ENCODE measurements at places on chromosomes 6 and 20. TPM values are rescaled to one million over a fixed set of nuclear protein-coding genes. Genes with fewer than 3 reads are reported as not detected.
A peak's percentile ranks its signal among the peaks of the same experiment; 100 is the strongest.

Gene RIPK1
- 11.3 TPM for total RNA-seq

DNA sequence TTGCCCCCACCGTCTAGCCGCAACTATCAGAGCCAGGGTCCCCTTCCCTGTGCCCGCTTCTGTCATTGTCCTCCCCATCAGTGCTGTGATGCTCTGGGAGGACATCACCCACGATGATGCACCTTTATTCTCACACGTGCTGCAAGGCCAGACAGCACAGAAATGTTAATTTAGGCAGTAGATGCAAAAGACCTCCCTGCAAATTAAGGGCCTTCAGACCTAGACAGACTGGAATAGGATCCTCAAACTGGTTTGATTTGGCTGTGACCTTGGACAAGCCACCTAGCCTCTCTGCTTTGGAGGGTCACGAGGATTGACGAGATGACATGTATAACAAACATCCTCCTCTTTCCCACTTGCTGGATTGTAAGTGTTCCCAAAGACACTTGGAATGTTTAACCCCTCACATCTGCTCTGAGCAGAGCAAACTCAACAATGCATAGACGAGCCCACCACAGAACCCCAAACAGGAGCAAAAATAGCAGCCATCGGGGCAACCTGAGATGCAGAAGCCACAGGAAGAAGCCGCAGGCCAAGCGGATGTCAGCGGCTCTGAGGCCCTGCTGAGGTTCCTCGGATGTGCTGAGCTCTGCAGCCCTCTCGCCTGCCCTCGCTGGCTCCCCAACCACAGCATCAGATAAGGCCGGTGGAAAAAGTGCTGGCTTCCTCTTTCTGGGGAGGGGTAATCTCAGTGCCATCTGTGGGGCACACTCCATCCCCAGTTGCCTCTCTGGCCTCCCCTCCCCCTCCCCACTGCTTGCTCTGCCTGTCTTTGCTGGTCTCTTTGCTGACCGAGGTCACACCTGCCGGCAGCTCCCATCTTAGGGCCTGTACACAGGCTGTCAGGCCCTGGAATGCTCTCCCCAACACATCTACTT is 35.3 kb downstream of the TOX2 start:
- no peak overlapping the region for H3K27ac ChIP-seq
- peaks cover 2% of the 10 kb centered on the region for H3K27me3 ChIP-seq
- DNase-seq: peak; percentile 51
- no peaks in the 10 kb centered on the region for H3K36me3 ChIP-seq
- peaks cover 8% of the 10 kb centered on the region for H3K4me1 ChIP-seq
- H3K4me3 ChIP-seq: no peak overlapping the region

- peaks cover 10% of the 10 kb centered on the region for H3K4me1 ChIP-seq
- H3K27me3 ChIP-seq: no peaks in the 10 kb centered on the region
- peak overlapping the region; percentile 8 for H3K27ac ChIP-seq
- no peak overlapping the region for H3K4me3 ChIP-seq
- no peak for DNase-seq
- no peaks in the 10 kb centered on the region for H3K36me3 ChIP-seq
Observed at GRCh38 chr6:137862419-137863090, 4.5 kb upstream of the TNFAIP3 start.

Gene MYB
- 0.40 TPM for total RNA-seq

- H3K4me1 ChIP-seq: no peaks in the 10 kb centered on the region
- no peaks in the 10 kb centered on the region for H3K36me3 ChIP-seq
- no peak for DNase-seq
- no peaks in the 10 kb centered on the region for H3K27me3 ChIP-seq
- no peak overlapping the region for H3K4me3 ChIP-seq
Observed at GRCh38 chr6:21121636-21122136, 471.9 kb upstream of the SOX4 start.

DNA sequence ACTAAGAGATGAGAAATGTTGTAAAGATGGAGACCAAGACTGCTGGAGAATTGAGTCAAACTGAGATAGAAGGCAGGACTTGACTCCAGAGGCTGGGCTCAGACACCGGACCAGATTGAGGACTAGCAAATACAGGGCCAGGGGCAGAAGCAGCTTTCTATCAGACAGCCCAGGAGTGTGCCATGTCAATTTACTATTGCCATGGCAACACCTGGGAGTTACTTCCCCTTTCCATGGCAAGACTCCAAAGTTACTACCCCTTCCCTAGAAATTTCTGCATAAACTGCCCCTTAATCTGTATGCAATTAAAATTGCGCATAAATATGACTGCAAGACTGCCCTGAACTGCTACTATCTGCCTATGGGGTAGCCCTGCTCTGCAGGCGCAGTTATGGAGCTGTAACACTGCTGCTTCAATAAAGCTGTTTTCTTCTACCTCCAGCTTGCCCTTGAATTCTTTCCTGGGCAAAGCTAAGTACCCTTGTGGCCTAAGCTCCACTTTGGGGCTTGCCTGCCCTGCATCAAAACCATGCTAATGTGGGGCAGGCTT is 90.1 kb upstream of the EDN1 start:
- no peak overlapping the region for H3K4me3 ChIP-seq
- H3K36me3 ChIP-seq: no peaks in the 10 kb centered on the region
- no peaks in the 10 kb centered on the region for H3K27me3 ChIP-seq
- DNase-seq: no peak
- H3K27ac ChIP-seq: no peak overlapping the region

DNA sequence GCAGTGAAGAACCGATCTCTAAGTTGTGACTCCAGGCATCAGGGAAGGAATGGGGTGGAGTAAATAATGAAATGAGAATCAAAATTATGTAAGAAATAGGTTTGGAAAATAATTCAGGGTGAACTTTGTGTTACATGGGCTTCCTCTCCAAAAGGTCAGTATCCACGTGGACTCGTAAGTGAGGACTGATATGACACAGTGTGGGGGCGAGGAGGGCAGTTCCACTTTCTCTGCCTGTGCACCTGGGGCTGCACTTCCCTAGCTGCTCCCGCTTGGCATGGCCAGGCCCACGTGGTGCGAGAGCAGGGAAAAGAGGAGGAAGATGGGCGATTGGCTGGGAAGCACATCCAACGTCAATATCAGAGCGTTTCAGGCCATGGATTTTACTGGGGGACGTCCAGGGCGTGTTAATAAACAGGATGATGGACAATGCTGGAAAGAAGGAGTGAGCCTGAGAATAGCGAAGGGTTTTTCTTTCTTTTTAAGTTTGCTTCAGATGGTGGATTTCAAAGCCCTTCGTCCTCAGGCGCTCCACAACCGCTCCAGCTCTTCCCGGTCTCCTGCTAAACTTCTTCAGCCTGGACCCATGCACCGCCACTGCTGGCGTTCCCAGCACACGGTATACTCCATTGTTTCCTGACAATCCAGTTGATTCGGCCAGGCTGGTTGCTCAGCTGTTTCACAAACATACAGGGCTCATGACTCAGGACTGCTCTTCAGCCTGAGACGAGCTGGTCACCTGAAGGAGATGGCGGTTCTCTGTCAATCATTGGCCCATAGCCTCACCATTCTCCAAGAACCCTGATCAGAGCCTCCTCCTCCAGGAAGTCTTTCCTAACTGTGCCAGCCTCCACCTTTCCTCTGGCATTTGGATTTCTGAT is 11.8 kb downstream of the CCR6 start:
- no peak overlapping the region for H3K27ac ChIP-seq
- peaks cover 2% of the 10 kb centered on the region for H3K27me3 ChIP-seq
- DNase-seq: no peak
- H3K4me3 ChIP-seq: no peak overlapping the region
- H3K4me1 ChIP-seq: no peaks in the 10 kb centered on the region

- no peaks in the 10 kb centered on the region for H3K36me3 ChIP-seq
- DNase-seq: peak; percentile 11
- no peaks in the 10 kb centered on the region for H3K27me3 ChIP-seq
Observed at GRCh38 chr6:106844930-106845329, 129.6 kb downstream of the CD24 start.

Gene PLAGL1
- 105 TPM for total RNA-seq

All from muscle of leg (tissue), 16 donors.